Sciatic nerve (tissue), 2 donors: ENCODE measurements at places on chromosomes 13 and 19. TPM values are rescaled to one million over a fixed set of nuclear protein-coding genes. Genes with fewer than 3 reads are reported as not detected.

Gene DOCK6
- 131 TPM for total RNA-seq

Gene SIGLEC5
- total RNA-seq = not detected

Gene RDH8
- total RNA-seq = not detected

Gene SPRED3
- total RNA-seq = 2.3 TPM

Gene ZNF285
- 7.7 TPM for total RNA-seq

Gene ASF1B
- 0.22 TPM for total RNA-seq

Gene HSPB6
- total RNA-seq = 79.7 TPM
